ENCODE measurements at places on chromosomes 6 and 20. TPM values are rescaled to one million over a fixed set of nuclear protein-coding genes. Genes with fewer than 3 reads are reported as not detected.

GRCh38 chr6:147418523-147418922, 90.0 kb upstream of the SAMD5 start:
- no peaks in the 10 kb centered on the region for H3K36me3 ChIP-seq
- no peak overlapping the region for H3K4me3 ChIP-seq
- DNase-seq, result no peak
- H3K27ac ChIP-seq, result no peak overlapping the region

The TCF21 gene
- polyA plus RNA-seq, result 1.9 TPM

GRCh38 chr6:36349240-36349639, 12.6 kb upstream of the BNIP5 start:
- no peak for DNase-seq
- peaks cover 14% of the 10 kb centered on the region for H3K4me1 ChIP-seq
- no peak overlapping the region for H3K4me3 ChIP-seq
- no peaks in the 10 kb centered on the region for H3K36me3 ChIP-seq
- no peak overlapping the region for H3K27ac ChIP-seq

GRCh38 chr6:170186941-170187668, 103.8 kb downstream of the DLL1 start:
- no peaks in the 10 kb centered on the region for H3K27me3 ChIP-seq
- H3K4me1 ChIP-seq, result no peaks in the 10 kb centered on the region
- no peak overlapping the region for H3K27ac ChIP-seq
- no peak overlapping the region for H3K4me3 ChIP-seq

The TMEM14C gene
- 116 TPM for polyA plus RNA-seq

The PAK1IP1 gene
- 21.0 TPM for polyA plus RNA-seq

The PPP1R14C gene
- polyA plus RNA-seq, result 41.1 TPM

GRCh38 chr6:33279257-33279695, 2.4 kb downstream of the B3GALT4 start:
- H3K4me1 ChIP-seq, result peaks cover 34% of the 10 kb centered on the region
- H3K27me3 ChIP-seq, result no peaks in the 10 kb centered on the region
- no peak overlapping the region for H3K4me3 ChIP-seq
- H3K27ac ChIP-seq, result no peak overlapping the region
- DNase-seq, result no peak

- no peaks in the 10 kb centered on the region for H3K36me3 ChIP-seq
- DNase-seq, result no peak
- no peaks in the 10 kb centered on the region for H3K27me3 ChIP-seq
- no peak overlapping the region for H3K27ac ChIP-seq
Observed at GRCh38 chr6:138991206-138991605, 3.2 kb upstream of the REPS1 start.

The AKAP12 gene
- polyA plus RNA-seq, result 3.7 TPM

Measured in heart left ventricle (tissue), 16 donors.